Mesenteric fat pad (tissue), 1 donor: ENCODE measurements at places on chromosomes 7 and 10. TPM values are rescaled to one million over a fixed set of nuclear protein-coding genes. Genes with fewer than 3 reads are reported as not detected.
A peak's percentile ranks its signal among the peaks of the same experiment; 100 is the strongest.

Gene PKD2L1
- 0.39 TPM for total RNA-seq

Gene UPK3BL1
- 15.7 TPM for total RNA-seq

Gene BAIAP2L1
- 4.6 TPM for total RNA-seq

Gene DPY19L1
- 30.1 TPM for total RNA-seq

Gene BMPER
- total RNA-seq, result 4.6 TPM

Gene STRIP2
- 0.19 TPM for total RNA-seq

Gene BTBD16
- total RNA-seq, result not detected

Gene SPDYE8
- not detected for total RNA-seq

Gene TUBB8
- total RNA-seq, result not detected

Gene CPA5
- total RNA-seq, result not detected

DNA sequence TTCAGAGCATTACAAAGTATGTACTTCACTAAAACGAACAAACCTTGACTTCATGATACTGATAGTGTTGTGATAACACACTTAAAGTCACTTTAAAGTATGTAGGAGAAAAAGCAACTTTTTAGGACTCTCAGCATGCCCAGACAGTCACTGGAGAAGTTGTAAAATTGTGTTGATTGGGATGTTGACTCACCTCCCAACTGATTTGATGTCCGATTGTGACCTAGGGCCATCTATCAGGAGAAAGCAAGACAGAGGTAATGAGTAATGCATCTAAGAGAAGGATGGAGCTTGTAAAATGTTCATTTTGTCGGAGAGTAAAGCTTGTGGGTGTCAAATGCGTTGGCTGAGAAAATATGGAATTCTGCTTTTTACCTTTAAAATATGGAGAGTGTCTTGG, 135.4 kb upstream of the SEMA3D start:
- no peak for DNase-seq

DNA sequence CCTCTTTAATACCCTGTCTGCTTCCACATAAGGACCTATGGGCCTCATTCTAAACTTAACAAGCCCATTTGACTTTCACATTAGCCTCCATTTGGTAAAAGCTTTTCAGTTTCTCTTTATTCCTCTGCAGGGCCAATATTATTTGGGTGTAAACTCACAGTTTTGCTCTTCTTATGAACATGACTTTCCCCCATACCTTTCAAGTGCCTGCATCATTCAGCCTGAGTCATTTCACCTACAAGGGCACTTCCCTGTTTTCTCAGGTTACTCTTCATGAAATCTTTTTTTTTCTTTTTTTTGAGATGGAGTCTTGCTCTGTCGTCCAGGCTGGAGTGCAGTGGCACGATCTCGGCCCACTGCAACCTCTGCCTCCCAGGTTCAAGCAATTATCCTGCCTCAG, 1258.1 kb upstream of the CELF2 start:
- no peak for DNase-seq

GRCh38 chr10:132827423-132827789, 41.5 kb upstream of the NKX6-2 start:
- no peak for DNase-seq

- no peak for DNase-seq
Measured at GRCh38 chr10:6270951-6271350, 68.2 kb downstream of the PFKFB3 start.

DNA sequence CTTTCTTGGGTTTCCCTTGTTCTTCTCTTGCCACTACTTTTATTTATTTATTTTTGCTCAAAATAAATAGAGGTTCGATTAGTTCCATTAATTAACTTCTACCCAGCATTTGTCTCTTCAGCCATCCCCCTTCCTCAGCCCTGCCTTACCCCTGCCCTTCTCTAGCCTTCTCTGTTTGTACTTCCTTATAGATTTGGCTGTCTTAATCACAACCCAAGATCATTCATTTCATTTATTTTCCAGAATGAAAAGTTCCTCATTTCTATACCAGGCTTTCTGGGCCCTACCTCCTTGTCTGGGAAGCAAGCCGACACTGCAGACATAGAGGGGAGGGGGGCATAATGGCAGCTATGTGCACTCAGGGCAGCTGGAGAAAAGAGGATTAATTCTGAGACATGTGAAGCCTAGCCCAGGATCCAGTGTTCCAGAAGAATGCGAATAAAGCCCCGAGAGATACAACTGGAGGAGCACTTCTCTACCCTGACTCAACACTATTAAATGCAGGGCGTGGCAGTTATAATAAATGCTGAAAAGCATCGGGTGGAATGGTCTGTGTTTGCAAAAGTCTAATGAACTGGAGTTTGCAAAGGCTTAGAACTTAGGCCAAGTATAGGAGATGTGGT, 6.4 kb upstream of the PDCD4 start:
- no peak for DNase-seq

- no peak for DNase-seq
Measured at GRCh38 chr10:114706458-114707055, 48.5 kb upstream of the ABLIM1 start.

DNA sequence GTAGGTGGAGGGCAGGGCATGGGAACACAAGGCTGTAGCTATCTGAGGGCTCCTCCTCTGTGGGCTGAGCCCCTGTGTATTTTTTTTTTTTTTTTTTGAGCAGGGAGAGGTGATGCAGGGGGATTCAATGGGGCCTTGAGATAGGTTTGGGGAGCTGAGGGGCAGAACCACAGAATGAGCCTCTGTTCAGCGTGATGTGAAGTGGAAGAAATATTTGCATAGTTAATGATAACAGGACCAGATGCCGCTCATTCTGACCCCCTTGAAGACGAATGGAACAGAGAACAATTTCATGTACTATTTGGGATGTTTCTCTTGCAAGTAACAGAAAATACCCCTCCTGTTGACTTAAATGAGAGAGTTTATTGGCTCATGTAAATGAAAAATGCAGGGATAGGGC, 69.7 kb upstream of the EMX2 start:
- DNase-seq, result no peak

DNA sequence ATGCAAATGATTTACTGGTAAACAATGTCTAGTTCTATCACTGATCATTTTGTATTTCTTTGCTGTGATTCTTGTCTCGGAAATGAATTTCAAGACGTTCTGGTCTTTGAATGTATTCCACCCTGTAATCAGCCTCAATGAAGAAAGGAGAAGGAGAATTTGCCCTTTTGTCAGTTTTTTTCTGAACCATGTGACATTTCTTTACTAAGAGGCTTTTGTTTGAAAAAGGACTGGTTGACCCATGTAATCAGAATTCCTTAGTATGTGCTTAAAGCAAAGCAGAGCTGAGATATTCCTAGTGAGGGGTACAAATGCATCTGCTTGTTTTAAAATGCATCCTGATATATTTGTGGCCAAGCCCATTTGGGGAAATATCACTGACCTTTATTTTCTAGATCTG, 581.6 kb downstream of the ETV1 start:
- no peak for DNase-seq

GRCh38 chr7:24706211-24707170, 50.8 kb downstream of the GSDME start:
- DNase-seq, result no peak

- peak; percentile 81 for DNase-seq
Measured at GRCh38 chr7:1707756-1708595, 37.9 kb downstream of the ELFN1 start.

GRCh38 chr10:42977032-42977416, 99.8 kb upstream of the RET start:
- peak; percentile 57 for DNase-seq

- no peak for DNase-seq
Measured at GRCh38 chr7:80346704-80347103, 165.2 kb downstream of the GNAT3 start.

DNA sequence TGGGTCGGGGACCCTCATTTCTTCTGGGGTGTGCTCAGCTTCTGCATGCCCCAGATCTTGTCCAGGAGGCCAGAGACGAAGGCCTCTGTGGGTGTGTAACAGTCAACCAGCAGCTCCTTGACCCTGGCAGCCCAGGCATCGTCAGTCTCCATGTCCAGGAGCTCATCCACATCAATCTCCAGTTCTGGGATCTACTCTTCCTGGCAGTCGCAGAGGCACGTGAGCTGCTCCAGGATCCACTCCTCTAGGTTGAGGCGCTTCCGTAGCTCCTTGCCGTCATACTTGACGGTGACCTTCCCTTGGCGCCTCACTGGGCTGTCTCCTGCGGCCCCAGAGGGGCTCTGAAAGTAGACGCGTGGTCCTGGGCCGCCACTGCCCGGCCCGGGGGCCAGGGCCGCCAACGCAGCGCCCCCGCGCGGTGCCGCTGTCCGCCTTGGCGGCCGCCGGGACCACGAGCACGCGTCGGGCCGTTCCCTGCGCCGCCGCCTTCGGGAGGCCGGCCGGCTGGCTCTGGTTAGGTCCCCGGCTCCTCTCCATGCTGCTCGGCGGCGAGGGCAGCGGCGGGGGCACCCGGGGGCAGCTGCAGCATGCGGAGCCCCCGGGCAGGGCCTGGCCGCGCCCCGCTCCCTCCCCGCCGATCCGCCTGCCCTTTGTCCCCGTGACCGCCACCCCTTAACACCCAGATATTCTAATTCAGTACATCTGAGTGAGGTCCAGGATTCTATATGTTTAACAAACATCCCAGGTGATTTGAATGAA, 170.5 kb downstream of the SEPTIN7 start:
- no peak for DNase-seq

- no peak for DNase-seq
Measured at GRCh38 chr7:36153571-36154097, 580 bp downstream of the EEPD1 start.

DNA sequence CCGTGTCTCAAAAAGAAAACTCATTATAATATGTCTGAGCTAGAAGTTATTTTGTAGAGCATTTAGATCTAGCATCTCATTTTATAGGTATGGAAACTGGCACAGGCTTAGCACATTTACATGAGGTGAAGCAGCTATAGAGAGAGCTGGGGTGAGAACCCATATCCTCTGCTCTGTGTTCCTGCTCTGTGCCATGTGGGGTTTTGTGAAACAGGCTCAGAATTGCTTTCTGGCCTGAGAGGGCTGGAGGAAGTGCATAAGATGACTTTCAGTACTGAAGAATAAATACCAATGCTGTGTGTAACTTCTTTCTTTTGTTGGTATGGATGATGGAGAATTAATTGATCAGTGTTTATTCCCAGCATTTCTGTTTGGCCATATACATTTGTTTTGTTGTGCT, 159.1 kb downstream of the LRRC4 start:
- DNase-seq, result no peak

DNA sequence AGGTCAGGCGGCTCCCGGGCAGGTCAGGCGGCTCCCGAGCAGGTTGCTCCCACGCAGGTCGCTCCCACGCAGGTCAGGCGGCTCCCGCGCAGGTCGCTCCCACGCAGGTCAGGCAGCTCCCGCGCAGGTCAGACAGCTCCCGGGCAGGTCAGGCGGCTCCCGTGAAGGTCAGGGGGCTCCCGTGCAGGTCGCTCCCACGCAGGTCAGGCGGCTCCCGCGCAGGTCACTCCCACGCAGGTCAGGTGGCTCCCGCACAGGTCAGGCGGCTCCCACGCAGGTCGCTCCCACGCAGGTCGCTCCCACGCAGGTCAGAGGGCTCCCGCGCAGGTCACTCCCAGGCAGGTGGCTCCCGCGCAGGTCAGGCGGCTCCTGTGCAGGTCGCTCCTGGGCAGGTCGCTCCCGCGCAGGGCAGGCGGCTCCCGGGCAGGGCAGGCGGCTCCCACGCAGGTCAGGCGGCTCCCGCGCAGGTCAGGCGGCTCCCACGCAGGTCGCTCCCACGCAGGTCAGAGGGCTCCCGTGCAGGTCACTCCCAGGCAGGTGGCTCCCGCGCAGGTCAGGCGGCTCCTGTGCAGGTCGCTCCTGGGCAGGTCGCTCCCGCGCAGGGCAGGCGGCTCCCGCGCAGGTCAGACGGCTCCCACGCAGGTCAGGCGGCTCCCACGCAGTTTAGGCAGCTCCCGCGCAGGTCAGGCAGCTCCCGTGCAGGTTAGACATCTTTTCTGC, 30.7 kb downstream of the PTPRN2 start:
- DNase-seq, result no peak

GRCh38 chr7:157189405-157189804, 50.7 kb downstream of the UBE3C start:
- DNase-seq, result no peak

DNA sequence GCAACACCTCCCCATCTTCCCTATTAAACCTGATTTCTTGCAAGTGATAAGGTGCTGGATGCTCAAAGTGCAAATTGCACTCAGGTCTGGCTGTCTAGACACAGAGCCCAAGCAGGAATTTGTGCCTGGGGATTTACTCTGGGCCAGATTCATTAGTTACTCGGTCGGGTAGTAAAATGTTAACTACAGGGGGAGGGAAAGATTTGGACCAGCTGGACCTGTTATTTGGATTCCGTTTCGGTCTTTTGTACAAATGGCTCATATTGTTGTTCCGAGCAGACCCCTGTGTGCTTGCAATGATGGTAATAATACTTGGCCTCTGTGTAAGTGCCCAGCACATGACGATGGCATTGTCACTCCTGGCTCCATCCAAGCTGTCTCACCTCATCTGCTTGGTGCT, 609.6 kb downstream of the KCNMA1 start:
- DNase-seq, result no peak

- DNase-seq, result no peak
Measured at GRCh38 chr7:128877756-128878120, 15.1 kb downstream of the ATP6V1F start.

DNA sequence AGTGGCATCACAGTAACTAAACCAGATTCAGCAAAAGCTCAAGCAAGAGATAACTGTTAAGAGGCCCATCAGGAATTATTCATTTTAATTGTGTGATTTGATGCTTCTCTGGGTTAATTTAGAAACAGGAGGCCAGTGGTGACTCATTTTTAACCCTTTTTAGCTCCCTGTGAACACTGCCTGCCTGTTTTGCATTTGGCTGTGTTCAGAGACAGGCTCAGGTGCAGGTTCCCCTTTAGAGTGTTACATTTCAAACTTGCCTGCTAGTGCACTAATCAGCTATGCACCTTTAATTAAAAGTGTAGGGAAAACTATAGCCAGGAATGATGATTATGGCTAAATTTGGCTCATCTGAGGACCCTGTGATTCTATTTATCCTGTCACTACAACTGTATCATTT, 6.5 kb downstream of the STAMBPL1 start:
- DNase-seq, result no peak

DNA sequence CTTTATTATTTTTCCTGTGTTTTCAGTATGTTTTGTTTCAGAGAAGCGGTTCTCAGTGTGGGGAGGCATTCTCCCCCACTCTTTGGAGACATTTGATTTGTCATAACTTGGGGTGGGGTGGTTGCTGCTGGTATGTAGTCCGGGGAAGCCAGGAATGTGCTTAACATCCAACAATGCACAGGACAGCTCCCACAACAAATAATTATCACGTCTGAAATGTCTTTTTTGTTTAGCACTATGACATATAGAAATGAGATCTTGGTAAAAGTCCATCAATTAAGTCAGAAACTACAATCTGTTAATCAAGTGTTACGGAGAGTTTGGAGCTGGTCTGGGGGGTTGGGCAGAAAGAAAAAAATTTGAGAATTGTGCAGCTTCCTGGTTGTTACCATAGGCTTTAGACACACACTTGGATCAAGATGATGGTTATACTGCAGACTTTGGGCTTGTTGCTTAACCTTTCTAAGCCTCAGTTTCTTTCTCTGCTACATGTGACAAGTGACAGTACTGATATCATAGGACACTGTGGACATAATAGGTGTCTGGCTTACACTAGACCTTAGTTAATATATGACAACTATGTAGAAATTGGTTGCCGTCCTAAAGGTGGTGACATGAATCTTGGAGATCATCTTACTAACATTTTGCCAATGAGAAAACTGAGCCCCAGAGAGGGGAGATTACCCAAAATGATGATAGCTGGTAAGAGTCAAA, 113.7 kb downstream of the LRMDA start:
- no peak for DNase-seq

- no peak for DNase-seq
Measured at GRCh38 chr10:113631684-113632367, 32.0 kb downstream of the NRAP start.

- DNase-seq, result no peak
Measured at GRCh38 chr10:34687434-34688210, 127.5 kb downstream of the PARD3 start.

- no peak for DNase-seq
Measured at GRCh38 chr10:96708996-96709395, 11.3 kb downstream of the PIK3AP1 start.
